ENCODE measurements at places on chromosomes 4 and X. TPM values are rescaled to one million over a fixed set of nuclear protein-coding genes. Genes with fewer than 3 reads are reported as not detected.

DSPP gene
- total RNA-seq = not detected

PCDH19 gene
- total RNA-seq = not detected

- H3K4me1 ChIP-seq = no peaks in the 10 kb centered on the region
- H3K36me3 ChIP-seq = no peaks in the 10 kb centered on the region
- no peak overlapping the region for H3K4me3 ChIP-seq
- H3K27ac ChIP-seq = no peak overlapping the region
- no peaks in the 10 kb centered on the region for H3K27me3 ChIP-seq
- DNase-seq = no peak
Measured at GRCh38 chr4:91837608-91838029, 466.1 kb upstream of the GRID2 start.

DNA sequence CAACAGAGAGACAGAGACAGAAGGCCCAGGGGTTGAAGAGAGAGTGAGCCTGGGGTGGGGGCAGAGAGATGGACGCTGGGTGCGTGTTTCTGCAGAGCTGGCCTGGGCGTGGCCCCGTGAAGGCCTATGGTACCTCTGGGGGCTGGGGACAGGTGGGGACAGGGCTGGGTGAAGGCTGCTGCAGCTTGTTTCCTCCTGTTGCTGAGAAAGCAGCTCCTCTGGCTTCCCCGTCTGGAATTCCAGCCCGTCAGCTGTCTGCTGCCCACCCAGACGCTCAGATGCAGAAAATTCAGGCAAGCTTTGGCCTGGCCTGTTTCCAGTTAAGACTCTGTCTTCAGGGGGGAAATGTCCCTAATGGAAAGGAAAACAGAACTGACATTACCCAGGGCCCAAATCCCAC lies 76.8 kb upstream of the PSAPL1 start:
- H3K27ac ChIP-seq = no peak overlapping the region
- peaks cover 16% of the 10 kb centered on the region for H3K27me3 ChIP-seq
- no peaks in the 10 kb centered on the region for H3K36me3 ChIP-seq
- H3K4me1 ChIP-seq = peaks cover 2% of the 10 kb centered on the region
- no peak for DNase-seq

GRCh38 chr4:67035986-67036385 lies 509.3 kb downstream of the CENPC start:
- H3K27ac ChIP-seq = no peak overlapping the region
- no peaks in the 10 kb centered on the region for H3K36me3 ChIP-seq
- no peaks in the 10 kb centered on the region for H3K27me3 ChIP-seq
- H3K4me3 ChIP-seq = no peak overlapping the region

Data from activated T-helper 2 cell treated with anti-CD3 and anti-CD28 coated beads, Interferon-gamma antibody, Interleukin-2, Interleukin-4, amounts not matched to agents 10 μg/mL and 5 μg/mL and 100 μg/mL, durations not matched to agents 14 hours and 24 hours and 36 hours (primary cell).